Astrocyte (in vitro differentiated cells and primary cell): ENCODE measurements at places on chromosomes 1 and 21. TPM values are rescaled to one million over a fixed set of nuclear protein-coding genes. Genes with fewer than 3 reads are reported as not detected.

The INSRR gene
- total RNA-seq: 0.05 TPM in 1 of 2 replicates, not detected in the other

DNA sequence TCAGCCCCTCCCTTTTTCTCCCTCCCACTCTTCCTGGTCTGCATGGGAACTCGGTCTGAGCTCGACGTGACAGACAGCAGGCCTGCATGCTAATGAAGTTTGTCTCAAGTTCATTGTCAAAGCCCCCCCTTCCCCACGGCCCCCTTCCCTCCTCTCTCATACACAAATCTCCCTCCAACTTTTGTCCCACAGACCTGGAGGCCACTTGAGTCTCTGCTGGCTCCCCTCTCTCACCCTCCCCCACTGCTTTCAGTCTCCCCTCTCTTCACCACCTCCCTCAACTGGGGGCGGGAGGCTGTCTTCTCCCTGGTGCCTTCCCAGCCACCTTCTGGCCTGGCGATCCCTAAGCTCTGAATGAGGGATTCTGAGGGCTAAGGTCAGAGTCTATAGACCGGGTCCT, 61.3 kb downstream of the RHBG start:
- no peak for DNase-seq

The TRIM45 gene
- total RNA-seq: 2.5 and 3.1 TPM in 2 replicates

- DNase-seq: peak; percentile 32
These were observed 4.4 kb upstream of the ADAMTS1 start for GRCh38 chr21:26849428-26850115.

- DNase-seq: no peak
These were observed 132.8 kb downstream of the CLIC6 start for GRCh38 chr21:34801519-34802132.

DNA sequence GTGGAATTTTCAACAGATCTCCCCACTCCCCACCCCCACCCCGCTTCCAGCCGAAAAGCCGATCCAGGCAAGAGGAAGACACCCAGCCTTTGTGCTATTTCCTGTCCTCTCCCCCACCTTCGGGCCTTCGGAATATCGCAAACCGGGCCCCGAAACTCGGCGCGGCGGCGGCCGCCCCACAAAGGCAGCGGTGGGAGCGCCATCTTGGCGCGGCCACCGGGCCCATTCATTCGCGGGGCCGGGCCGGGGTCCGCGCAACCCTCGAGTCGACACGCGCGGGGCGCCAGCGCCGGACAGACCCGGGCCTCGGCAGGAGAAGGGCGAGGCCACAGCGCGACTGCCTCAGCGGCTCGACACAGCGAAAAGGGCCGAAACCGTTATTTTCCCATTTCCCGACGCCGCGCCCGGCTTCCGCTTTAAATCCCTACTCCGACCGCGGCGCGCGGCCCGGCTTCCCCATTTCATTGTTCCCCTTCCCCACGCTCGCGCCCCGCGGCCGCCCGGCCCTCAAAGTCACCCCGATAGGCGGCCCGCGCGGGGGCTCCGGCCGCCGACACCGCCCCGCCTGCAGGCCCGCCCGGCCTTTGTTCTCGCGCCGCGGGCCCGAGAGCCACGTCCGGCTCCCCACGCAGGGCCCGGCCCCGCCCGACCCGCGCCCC, 911 bp downstream of the GNB1 start:
- peak; percentile 27 for DNase-seq

The RRP1B gene
- 31.7 and 34.0 TPM in 2 replicates for total RNA-seq

- peak; percentile 83 for DNase-seq
These were observed at the start of gene BOLA1 for GRCh38 chr1:149899460-149900284. Gene BOLA1 (plus strand): TSS chr1:149899568. CDS start chr1:149900060, 492 bp downstream.

The LCE3D gene
- total RNA-seq: not detected in 2 replicates

GRCh38 chr1:78441921-78442320, 48.9 kb upstream of the PTGFR start:
- no peak for DNase-seq

- DNase-seq: peak; percentile 27
These were observed 102.9 kb downstream of the PTPRC start for GRCh38 chr1:198741744-198742143.

The PRAMEF5 gene
- total RNA-seq: not detected in 2 replicates

The ITPKB gene
- 10.5 and 10.9 TPM in 2 replicates for total RNA-seq

The HEYL gene
- 1.1 and 3.1 TPM in 2 replicates for total RNA-seq

The DENND2D gene
- 0.18 TPM in 1 of 2 replicates, not detected in the other for total RNA-seq

GRCh38 chr1:110230381-110231199, 20.5 kb downstream of the KCNC4 start:
- DNase-seq: no peak

GRCh38 chr1:14137411-14138134, 437.6 kb downstream of the PRDM2 start:
- DNase-seq: no peak

- DNase-seq: no peak
These were observed 12.0 kb downstream of the PROK1 start for GRCh38 chr1:110462964-110463363.

- DNase-seq: no peak
These were observed 51.8 kb downstream of the ADARB1 start for GRCh38 chr21:45126204-45126626.

GRCh38 chr1:94532077-94532476, 9.5 kb downstream of the F3 start:
- DNase-seq: no peak

The ADGRL2 gene
- total RNA-seq: 103 and 126 TPM in 2 replicates

- DNase-seq: peak; percentile 86
These were observed 255.9 kb downstream of the NFIA start for GRCh38 chr1:61337981-61338848.

The ZSWIM5 gene
- total RNA-seq: 0.79 and 1.1 TPM in 2 replicates

The LEPR gene
- 6.8 and 8.9 TPM in 2 replicates for total RNA-seq

DNA sequence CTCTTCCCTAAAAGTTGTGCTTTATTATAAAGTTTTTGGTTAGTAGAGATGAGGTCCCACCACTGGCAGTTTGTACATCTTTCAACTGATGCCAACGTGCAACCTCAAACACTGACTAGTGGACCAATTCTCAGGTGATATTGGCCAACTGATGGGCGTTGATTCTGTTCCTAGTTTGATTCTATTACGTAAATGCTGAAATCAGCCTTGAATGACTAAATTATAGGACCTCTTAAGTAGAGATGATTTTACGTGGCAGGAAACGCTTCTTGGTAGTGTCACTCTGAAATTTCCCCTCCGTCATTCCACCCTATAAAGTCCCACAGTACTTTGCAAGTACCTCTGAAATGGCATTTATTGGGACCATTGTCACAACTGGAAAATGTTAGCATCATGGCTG, 8.8 kb upstream of the FNDC7 start:
- DNase-seq: no peak

DNA sequence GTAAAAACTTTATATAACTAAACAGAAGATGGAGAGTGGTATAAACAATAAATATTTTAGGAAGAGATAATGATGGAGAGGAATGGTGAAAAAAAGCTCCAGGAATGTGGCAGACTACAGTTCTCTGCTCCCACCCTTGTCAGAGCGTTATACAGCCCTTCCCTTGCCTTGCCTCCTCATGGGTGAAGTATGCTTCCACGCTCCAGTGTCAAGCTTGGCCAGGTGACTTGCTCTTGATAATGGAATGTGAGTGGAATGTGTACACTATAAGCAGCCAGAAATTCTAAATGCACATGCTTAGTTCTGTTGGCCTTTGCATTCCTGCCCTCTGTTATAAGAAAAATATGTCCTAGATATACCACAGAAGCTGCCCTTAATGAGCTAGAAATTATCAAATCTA, 24.7 kb upstream of the POGK start:
- DNase-seq: peak; percentile 68

- DNase-seq: no peak
These were observed 24.8 kb upstream of the SLFNL1 start for GRCh38 chr1:41046347-41046775.

The PLA2G4A gene
- 1.4 and 1.9 TPM in 2 replicates for total RNA-seq

DNA sequence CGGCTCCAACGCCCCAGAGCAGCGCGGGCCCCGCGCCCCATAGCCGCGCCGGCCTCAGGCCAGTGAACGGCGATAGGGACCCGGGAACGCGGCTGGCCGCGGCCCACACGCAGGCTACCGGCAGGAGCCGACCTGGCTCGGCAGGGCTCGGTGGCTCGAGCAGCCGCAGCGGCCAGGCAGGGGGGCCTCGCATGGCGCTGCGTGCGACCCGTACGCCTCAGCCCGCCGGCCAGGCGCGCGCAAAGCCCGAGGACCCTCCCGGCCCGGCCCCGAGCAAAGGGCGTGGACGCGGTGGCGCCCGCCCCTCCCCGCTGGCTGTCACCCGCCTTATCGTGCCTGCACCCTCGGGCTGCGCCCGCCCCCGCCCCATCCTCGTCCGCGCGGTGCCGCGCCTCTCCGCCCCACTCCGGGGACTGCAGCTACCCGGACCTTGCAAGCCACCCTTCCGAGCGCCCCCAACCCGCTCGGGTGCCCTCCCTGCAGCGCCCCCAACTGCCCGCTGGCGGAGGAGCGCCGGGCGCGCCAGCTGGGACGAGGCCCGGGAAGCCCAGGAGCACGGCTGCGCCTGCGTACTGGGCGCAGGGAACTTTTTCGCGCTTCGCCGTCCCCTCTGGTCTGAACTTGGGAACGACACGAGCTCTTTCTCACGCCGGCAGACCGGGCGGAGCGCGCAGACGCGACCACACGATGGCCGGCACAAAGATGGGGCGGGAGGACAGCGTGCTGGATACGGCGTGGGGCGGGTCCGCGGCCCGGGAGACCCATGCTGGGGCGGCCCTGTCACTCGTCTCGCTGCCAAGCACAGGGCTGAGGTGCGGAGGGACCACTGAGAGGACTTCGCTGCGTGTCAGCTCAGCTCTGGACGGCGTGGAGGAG, at the start of gene ABCB10:
ABCB10 (minus strand) TSS at position 248 of the 876 bp plus-strand sequence; CDS start at position 193, 55 bp downstream.
- DNase-seq: peak; percentile 94

- peak; percentile 97 for DNase-seq
These were observed 3.5 kb upstream of the ARID1A start for GRCh38 chr1:26692211-26692792.

- no peak for DNase-seq
These were observed 42.8 kb downstream of the ACP6 start for GRCh38 chr1:147627435-147628110.

The SLC44A3 gene
- total RNA-seq: 3.7 and 4.7 TPM in 2 replicates
